Stimulated activated CD4-positive, alpha-beta T cell treated with anti-CD3 and anti-CD28 coated beads, TNF-alpha, amount 100 ng/mL, for 4 hours (primary cell): ENCODE measurements at places on chromosomes 7 and 10.

- no peak for DNase-seq
Observed at GRCh38 chr7:2571409-2571808, 12.6 kb downstream of the IQCE start.

GRCh38 chr7:110105307-110105706 lies 985.6 kb upstream of the LRRN3 start:
- no peak for DNase-seq

DNA sequence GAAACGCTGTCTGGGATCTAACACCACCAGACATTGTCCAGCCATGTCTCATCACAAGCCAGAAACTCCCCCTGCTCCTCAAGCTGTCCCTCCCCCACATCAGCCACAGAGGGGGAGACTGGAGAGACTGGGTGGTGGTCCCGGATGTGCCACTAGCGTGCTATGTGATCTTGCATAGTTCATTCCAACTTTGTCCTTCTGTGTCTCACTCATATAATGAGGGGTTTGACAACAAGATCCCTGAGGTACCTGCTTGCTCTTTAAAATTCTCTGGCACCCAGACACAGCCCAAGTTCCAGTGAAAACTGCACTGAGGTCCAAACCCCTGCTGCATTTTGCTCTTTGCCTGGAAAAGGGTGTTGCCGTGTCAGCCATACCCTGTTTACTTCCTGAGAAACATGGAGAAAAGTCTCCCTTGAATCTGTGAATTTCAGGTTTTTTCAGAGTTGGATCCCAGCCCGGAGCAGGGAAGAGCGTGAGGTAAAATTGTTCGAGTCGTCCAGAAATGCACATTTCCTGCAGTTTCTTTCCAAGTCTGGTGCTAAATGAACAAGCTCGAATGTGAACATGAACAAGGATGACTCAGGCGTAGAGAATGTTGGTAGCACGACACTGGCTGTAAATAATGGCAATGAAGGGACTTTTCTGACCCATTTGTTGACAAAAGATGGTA lies 156.6 kb downstream of the CCDC3 start:
- no peak for DNase-seq

DNA sequence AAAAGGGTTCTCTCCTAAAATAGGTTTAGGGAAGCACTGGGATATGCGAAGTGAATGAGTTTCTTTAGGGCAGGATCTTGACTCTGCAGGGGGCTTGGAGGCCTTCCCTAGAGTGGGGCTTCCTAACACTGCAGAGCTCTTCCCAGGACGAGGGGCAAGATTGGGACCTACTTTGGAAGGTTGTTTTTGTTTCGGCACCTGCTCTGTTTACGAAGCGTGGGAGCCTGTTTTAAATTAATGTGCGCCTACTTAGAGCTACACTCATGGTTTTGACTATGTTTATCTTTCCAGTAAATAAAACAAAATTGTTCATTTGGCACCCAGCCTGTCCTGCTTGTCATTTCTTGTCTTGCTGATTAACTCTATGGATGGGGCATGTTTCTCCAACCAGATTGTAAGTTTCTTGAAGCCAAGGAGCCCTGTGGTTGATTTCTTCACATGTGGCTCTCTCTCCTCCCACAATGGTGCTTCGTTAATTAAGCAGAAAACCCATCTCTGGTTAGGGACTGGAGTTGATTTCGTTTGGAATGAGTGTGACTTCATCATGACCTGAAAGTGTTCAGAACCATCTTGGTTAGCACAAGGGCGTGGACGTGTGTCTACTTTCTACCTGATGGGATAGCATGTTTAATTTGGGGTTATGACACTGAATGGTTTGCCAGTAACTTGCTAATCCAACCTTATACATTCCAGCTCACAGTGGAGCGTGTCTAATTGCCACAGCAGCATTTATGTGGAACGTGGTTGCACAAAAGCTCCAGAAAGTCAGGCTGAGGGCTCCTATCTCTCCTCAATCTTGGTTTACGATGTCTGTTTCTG lies 98.1 kb downstream of the TCF7L2 start:
- DNase-seq = no peak

- no peak for DNase-seq
Observed at GRCh38 chr7:5519515-5519928, 95.9 kb upstream of the TNRC18 start.

DNA sequence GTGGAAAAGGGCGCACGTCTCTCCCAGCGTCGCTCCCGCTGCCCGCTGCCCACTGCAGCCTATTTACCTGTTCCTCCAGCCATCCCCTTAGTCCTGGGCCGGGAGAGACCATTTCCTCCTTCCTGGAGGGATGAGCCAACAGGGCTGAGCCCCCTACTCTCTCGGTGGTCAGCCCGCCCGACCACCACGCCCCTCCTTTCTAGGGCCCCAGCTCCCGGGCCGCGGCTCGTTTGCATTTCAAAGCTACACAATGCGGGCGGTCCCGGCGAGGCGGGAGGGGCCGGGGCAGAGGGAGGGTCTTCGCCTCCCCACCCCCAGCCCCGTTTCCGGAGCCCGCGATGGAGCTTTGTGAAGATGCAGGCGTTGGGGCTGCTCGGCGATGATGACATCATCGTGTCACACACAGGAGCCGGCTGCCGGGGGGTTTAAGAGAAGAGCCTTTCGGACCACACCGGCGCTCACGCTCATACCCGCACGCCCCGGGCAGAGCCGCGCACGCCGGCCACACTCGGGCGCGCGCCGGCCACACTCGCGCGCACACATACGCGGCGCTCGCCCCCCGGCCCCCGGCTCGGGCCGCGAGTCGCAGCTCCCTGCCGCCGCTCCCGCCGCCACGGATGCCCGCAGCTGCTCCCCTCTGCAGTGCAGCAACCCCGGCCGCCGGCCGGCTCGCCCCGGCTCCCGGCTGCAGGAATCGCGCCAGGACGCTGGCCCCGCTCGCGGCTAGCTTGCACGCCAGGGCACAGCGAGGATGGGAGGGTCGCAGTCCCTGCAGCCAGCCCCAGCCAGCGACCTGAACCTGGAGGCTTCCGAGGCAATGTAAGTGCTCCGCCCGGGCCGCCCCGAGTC lies 107.7 kb upstream of the BTBD16 start:
- DNase-seq = no peak
